A549 treated with ZK216348 at 1 μM for 4 hours (cell line): ENCODE measurements at places on chromosomes 5 and 9. TPM values are rescaled to one million over a fixed set of nuclear protein-coding genes. Genes with fewer than 3 reads are reported as not detected.

DMRT2 gene
- 0.12 to 0.17 TPM in 2 of 5 replicates, not detected in the others for total RNA-seq

CCNJL gene
- total RNA-seq: 10.5 to 14.3 TPM (median 13.6 TPM) in 5 replicates

CDH6 gene
- total RNA-seq: 0.07 to 0.15 TPM (median 0.11 TPM) in 4 of 5 replicates, not detected in the other

FBP2 gene
- 0.11 TPM in 1 of 5 replicates, not detected in the others for total RNA-seq

SPEF2 gene
- 1.2 to 2.2 TPM (median 2.1 TPM) in 5 replicates for total RNA-seq

TSTD2 gene
- total RNA-seq: 7.6 to 11.6 TPM (median 11.1 TPM) in 5 replicates

TYRP1 gene
- 0.14 TPM in 1 of 5 replicates, not detected in the others for total RNA-seq
